ENCODE measurements at places on chromosomes 13 and 19.

DNA sequence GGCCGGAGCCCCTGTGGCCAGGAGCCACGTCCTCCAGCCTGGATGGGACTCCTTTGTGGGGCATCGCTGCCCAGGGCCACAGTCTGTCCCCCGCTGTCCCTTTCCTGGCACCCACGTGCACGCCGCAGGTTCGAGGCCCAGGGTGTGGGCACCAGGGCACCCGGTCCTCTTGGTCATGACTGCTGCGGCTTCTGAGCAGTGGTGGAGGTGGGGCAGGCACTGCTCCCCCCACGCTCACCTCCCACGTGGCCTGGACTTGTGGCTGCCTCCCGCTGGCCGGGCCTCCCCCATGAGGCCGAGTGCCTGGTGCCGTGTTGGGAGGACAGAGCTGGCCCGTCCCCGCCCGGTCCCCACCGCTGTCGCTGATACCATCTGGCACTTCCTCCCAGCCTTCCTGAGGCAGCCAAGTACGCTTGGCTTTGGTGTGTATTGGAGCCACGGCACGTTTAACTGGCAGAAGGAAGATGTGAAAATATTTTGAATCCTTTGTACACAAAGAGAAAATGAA is 12.8 kb downstream of the SPPL2B start:
- DNase-seq, result no peak

DNA sequence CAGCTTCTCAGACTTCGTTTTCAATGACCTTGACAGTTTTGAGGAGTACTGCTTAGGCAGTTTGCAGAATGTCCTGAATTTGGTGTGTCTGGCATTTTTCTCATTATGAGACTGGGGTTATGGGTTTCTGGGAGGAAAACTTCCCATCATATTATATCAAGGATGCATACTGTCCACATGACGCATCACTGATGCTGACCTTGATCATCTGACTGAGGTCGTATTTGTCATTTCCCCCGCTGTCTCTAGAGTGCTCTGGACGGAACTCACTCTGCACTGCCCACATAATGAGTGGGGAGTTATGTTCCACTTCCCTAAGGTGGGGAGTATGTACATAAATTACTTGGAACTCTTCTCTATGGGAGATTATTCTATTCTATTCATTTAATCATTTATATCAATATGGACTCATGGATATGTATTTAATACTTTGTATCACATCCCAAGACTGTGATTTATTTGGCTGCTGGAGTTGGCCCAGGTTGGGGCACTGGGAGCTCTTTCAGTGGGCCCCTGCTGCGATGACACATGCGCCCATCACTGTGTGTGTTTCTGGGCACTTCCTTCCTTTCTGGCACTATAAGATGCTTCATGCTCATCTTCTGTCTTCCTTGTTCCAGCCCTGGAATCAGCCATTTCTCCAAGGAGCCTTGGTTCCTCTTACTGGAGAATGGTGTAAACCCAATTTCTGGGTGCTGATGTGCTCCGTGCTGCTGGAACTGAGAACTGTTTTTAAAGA is 138.6 kb downstream of the MIPEP start:
- DNase-seq, result no peak

DNA sequence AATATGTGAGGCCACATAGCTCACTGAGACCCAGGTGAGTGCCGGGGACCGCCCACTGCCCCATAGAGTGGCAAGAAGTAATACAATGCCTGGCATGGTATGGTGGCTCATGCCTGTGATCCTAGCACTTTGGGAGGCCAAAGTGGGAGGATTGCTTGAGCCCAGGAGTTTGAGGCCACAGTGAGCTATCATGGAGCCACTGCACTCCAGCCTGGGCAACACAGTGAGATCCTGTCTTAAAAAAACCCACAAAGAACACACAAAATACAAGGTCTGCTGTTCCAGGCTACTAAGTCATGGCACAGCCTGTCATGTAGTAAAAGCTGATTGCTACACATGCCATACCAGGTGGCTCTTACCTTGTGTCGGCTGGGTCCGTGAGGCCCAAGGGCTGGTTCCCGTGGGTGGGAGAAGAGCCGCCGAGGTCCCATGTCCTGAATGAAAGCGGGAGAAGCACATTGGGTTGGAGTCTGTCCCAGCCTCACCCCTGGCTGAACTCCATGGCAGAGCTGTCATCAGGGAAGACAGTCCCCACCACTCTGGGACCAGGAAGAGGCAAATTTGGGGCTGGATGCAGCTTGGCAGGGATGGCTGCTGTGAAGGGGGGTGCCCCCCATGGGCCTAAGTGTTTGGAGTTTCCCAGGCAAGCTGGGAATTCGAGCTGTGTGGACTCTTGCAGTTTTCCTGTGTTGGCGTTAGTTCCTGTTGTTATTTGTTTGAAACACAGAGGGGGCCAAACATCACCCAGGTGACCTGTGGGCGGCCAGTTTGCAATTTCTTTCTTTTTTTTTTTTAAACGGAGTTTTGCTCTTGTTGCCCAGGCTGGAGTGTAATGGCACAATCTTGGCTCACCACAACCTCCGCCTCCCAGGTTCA is 3.2 kb upstream of the FDX2 start:
- DNase-seq, result no peak

DNA sequence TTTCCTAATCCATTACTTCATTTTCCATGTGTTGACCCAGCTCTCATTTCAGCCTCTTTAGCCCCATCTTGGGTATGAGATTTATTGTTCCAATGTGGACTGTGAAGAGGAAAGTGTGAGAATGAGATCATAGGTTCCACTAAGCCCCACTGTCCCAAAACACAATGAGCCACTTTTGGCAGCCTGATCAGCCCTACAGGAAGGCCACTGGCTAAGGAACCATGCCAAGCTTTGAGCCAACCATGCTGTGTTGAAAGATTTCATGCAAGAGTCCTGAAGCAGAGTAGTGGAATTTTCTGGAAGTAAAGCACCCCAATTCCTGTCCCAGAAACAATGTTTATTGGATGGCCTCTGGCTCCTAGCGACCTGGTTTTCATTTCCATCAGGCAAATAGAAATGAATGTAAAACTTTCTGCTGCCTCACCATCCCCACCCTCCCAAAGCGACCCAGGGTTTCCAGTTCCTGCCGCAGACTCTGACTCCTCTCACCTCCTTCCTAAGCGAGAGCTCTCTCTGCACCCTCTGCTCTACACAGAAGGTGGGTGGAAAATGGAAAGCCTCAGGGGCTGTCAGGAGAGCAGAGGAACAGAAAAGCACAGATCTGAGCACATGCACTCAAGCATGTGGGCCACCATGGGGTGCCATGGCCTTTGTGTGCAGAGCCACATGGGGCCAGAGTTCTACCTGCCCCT is 73.1 kb downstream of the KCTD12 start:
- no peak for DNase-seq

GRCh38 chr19:35549174-35549788 is 3.9 kb downstream of the TMEM147 start:
- peak; percentile 45 for DNase-seq

DNA sequence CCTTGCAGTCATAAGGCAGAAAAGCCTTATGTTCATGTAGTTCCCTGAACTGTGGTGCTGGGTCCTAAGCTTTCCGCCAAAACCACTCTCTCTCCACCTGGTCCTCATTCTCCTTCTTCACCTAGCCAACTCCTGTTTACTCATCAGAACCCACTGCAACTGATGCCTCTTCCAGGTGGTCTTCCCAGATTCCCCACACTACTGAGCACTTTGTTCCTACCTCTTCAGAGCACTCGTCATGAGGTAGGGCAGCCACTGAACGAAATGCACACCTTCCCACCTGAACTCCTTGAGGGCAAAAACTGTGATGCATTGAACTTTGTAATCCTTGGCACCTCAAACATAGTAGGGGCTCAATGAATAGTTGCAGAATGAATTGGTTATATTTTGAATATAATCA is 100.4 kb downstream of the DOCK9 start:
- no peak for DNase-seq

DNA sequence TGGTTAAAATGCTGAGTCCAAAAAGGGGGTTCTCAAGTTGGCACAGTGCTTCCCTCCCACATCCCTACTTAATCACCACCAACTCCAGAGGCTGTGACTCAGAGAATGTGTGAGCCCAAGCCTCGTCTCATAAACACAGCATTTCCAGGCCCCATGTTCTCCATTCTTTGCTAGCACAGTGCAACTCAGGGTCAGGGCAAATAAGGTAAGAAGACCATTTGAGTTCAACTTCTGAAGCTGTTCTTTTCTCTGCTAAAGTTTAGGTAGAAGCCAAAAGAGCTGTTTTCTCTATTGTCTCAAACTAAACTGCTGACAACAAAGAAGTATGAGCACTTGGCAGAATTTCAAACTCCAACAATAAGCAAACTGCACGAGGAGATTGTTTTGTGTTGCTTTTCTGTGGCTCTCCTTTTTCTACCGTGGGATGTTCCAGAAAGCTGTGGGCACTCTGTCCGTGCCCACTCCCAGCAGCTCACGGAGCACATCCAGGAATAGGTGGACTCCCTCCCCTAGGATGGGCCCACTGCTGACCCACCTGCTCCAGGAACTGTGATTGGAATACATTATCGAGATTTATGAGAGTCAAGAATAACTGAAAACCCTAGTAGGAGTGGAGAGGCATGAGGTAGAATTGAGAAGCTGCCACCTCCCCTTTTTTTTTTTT is 494.3 kb downstream of the COG6 start:
- DNase-seq, result no peak

DNA sequence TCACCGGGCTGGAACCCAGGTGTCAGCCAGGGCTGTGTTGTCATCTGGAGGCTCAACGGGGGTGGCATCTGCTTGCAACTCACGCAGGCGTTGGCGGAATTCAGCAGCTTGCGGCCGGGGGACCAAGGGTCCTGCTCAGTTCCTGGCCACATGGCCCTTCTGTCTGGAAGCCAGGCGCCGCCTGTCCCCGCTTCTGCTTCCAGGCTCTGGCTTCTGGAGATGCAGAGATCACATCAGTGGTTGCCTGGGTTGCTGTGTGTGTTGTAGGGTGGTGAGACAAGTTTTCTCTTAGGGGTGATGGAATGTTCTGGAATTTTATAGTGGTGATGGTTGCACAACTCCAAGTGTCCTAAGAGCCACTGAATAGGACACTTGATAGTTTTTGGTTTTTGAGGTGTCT is 5.0 kb downstream of the ADAT3 start:
- DNase-seq, result no peak

GRCh38 chr13:47179321-47179720 is 282.5 kb upstream of the HTR2A start:
- no peak for DNase-seq

DNA sequence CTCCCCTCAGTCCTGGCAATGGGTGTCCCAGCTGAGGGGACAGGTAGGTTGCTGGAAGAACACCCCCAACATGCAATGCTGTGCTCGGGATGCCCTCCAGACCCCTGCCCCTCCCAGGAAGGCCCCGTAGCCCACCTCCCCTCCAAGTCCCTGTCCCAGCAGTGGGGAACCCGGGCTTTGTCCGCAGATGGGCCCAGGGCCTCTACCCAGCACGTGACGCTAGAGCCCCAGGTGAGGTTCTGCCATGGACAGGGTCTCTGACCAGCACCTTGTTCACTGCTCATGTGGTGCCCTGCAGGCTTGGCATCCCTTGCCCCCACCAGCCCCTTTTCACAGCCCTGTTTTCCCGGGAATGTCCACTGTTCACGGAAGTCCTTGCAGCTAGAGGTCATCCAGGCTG is 220.0 kb upstream of the SGCG start:
- no peak for DNase-seq

DNA sequence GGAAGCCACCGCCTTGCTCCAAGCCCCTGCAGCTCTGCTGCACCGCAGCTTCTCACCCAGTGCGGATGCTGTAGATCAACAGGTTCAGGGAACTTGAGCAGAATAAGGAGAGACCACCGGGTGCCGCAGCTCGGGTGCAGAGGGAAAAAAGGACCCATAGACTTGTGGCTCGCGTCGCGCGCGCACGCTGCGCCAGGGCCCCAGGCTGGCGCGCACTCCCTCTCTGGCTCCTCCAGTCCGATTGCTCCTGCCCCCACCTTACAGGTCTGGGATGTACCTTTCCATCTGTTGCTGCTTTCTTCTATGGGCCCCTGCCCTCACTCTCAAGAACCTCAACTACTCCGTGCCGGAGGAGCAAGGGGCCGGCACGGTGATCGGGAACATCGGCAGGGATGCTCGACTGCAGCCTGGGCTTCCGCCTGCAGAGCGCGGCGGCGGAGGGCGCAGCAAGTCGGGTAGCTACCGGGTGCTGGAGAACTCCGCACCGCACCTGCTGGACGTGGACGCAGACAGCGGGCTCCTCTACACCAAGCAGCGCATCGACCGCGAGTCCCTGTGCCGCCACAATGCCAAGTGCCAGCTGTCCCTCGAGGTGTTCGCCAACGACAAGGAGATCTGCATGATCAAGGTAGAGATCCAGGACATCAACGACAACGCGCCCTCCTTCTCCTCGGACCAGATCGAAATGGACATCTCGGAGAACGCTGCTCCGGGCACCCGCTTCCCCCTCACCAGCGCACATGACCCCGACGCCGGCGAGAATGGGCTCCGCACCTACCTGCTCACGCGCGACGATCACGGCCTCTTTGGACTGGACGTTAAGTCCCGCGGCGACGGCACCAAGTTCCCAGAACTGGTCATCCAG is 964 bp downstream of the PCDH17 start:
- DNase-seq, result no peak

GRCh38 chr13:89694451-89694850 is 1653.0 kb upstream of the MIR17HG start:
- DNase-seq, result no peak

DNA sequence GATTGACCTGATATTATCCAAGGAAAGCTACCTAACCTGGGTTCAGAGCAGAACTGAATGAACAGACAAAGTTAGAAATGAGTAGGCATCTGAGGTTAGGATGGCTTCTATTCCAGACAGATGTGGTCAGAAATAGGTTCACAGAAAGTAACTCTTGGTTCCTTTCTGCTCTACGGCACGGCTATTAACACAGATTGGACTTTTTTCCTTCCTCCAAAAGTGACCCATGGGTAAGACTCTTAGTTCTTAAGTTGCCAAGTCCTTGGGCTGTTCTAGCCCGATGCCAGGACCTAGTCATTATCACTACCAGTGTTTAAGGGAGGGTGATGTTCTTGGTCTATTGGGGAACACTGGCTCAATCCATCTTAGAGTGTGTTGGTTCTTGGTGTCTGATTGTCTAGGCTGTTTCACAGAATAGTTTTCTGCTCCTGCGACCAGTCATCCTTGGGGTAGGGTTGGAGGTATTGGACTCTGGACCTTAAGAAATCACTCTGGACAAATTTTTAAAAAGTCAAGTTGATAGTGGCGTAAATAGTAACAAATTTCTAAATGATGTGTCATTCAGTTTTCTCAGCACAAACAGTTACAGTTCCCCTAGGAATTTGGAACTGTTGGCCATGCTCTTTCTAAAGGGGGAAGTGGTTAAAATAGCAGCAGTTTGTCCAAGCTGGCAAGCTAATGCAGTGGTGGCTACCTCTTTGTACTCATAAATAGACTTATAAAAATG is 60.1 kb upstream of the MYCBP2 start:
- DNase-seq, result no peak

DNA sequence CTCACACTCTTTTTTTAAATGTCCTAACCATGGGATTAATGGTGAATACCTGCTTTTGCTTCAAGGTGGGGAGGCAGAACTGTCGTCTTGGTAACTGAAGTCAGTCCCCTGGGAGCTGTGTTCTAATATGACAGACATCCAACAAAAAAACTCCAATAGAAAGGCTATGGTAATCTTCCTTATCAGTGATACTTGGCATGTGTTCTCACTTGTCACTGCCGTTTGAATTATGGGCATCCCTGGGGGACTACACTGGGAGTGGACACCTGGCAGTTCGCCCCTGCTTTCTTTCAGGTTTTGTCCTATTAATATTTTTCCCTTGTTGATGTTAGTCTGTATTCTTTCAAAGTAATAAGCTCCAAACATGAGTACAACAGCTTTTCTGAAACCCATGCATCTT is 252.6 kb downstream of the SLITRK5 start:
- no peak for DNase-seq

- no peak for DNase-seq
Observed at GRCh38 chr13:50410921-50411746, 395.9 kb downstream of the KCNRG start.

Measured in right renal cortex interstitium (tissue), 3 donors.